ENCODE measurements at places on chromosomes 5 and 9. TPM values are rescaled to one million over a fixed set of nuclear protein-coding genes. Genes with fewer than 3 reads are reported as not detected.

The ADGRD2 gene
- total RNA-seq, result not detected

The ARL14EPL gene
- total RNA-seq, result not detected

The KIF27 gene
- 1.4 TPM for total RNA-seq

The GALNT12 gene
- total RNA-seq, result 0.87 TPM

The RORB gene
- total RNA-seq, result not detected

The STRBP gene
- total RNA-seq, result 11.4 TPM

The FAM169A gene
- total RNA-seq, result 22.3 TPM

The IL3 gene
- not detected for total RNA-seq

The SLC34A3 gene
- not detected for total RNA-seq

The CD14 gene
- total RNA-seq, result 0.76 TPM

The FUT7 gene
- total RNA-seq, result not detected

The ADAMTS12 gene
- total RNA-seq, result 0.16 TPM

The ADCY2 gene
- total RNA-seq, result not detected

The CDH10 gene
- 0.15 TPM for total RNA-seq

The SLC6A3 gene
- total RNA-seq, result not detected

The TAS2R1 gene
- not detected for total RNA-seq

The OBP2B gene
- total RNA-seq, result not detected

The ADAMTSL2 gene
- not detected for total RNA-seq

The TAF1L gene
- not detected for total RNA-seq

The ADAMTS16 gene
- total RNA-seq, result not detected

The PNPLA7 gene
- total RNA-seq, result 0.11 TPM

The DND1 gene
- 1.6 TPM for total RNA-seq

The SVEP1 gene
- 1.6 TPM for total RNA-seq

The SLC36A2 gene
- not detected for total RNA-seq

The GMCL2 gene
- total RNA-seq, result not detected

The PLK2 gene
- total RNA-seq, result 166 TPM

The TEK gene
- total RNA-seq, result 0.23 TPM

Measured in hair follicular keratinocyte (primary cell).